ENCODE measurements at places on chromosomes 5 and 9.

GRCh38 chr5:14735944-14736343 is 71.4 kb downstream of the OTULIN start:
- no peak for DNase-seq

- DNase-seq, result no peak
Measured at GRCh38 chr9:73780916-73781315, 629.3 kb downstream of the ANXA1 start.

DNA sequence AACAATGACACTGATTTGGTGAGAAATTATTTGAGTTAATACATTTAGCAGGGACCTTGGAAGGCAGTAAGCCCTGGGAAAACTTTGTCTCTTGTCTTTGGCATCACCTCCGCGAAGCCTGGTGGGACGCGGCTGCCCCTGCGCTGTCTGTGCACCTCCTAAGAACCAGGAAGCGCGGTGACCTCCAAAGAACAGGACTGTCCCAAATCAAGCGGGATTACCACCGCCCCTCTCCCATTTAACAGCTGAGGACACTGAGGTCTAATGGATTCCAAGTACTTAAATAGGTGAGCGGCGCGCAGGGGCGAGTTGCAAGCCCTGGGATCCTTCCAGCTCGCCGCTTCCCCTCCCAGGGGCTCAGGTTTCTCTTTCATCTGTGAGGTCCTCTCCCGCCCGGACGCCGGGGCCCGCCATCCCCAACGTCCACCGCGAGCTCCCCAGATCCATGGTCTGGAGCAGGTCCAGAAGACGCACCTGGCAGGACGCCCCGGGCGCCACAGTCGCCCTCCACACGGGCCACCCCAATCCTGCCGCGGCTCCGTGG is 432 bp downstream of the STARD4 start:
- DNase-seq, result no peak

DNA sequence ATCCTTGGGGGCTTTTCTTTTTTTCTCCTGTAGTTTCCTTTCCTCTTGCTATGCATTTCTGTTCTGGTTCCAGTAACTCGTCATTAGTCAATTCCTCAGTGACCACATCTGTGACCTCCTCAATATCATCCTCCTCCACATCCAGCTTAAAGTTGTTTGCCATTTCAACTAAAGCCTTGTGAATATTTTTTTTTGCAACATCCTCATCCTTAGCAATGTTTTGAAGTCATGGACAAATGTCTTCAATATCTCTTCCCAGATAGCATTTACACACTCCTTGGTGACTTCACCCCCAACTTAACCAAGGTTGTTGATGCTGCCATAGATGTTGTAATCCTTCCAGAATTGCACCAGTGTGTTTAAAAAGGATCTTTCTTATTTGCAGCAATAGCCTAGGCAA is 14.7 kb upstream of the ADRB2 start:
- no peak for DNase-seq

DNA sequence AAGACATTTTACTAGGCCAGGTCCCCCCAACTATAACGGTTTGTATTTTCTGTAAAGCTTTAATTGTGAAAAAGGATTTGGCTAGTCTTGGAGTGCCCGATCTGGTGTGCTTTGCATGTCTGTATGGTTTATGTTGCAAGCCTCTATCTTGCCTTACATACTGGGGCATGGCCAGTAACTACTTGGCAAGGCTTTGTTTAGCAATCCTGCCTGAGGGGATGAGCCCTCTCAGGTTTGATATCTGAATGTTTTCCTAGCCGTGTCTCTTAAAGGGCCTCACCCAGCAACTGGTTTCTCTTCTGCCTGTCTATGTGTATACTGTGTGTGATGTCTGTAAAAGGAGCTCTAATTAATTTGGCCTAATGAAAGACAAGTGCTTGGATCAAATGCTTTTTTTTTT is 61.3 kb upstream of the SPINK5 start:
- no peak for DNase-seq

- no peak for DNase-seq
Measured at GRCh38 chr9:131776036-131776435, 36.2 kb upstream of the RAPGEF1 start.

DNA sequence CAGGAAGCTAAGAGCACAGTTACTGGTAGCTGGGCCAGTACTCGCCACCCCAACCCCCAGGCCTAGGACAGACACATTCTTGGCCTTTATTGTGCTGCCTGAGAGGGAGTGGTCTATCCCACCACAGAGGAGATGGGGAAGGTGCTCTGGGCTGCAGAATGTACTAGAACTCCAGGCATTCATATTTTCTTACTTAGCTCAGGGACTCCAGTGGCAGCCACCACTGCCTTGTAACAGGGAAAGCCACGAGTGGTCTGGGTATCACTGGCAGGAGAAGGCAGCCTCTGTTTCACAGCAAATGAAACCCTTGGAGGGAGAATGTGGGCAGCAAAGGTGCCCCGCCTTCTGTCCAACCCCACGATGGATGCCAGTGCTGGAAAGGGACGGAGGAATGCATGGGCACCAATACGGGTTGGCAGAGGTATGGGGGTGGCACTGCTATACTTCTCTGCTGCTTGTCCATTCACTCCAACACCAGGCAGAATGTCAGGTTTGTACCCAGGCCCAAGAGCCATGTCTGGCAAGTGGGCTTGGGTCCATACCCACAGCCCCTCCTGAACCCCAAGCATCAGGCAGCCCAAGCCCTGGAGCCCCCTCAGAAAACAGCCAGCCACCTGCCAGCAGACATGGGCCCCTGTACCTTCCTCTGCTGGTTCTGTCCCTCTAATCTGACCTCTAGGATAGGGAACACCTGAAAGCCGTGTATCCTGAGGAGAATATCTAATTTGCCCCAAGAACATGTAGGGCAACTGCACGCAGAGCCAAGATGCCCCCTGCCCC is 4.6 kb downstream of the SEPTIN8 start:
- DNase-seq, result no peak
